ENCODE measurements at places on chromosomes 7 and 10.

DNA sequence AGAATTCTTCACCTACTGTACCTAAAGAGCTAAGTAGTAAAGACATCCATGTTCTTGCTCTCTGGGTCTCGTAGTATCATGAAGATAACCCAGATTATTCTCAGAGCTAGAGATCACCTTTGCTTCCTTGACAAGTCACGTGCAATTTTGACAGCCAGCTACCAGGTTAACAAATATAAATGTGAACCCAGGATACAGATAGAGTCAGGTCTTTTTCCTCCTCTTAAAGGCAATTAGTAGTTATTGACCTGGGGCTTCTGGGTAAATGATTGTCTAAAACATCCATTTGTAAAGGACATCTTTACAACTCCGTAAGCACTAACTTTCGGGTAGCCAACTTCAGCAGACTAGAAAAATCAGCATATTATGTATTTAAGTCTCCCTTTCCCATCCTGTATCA, 28.8 kb downstream of the LHFPL3 start:
- DNase-seq: no peak

DNA sequence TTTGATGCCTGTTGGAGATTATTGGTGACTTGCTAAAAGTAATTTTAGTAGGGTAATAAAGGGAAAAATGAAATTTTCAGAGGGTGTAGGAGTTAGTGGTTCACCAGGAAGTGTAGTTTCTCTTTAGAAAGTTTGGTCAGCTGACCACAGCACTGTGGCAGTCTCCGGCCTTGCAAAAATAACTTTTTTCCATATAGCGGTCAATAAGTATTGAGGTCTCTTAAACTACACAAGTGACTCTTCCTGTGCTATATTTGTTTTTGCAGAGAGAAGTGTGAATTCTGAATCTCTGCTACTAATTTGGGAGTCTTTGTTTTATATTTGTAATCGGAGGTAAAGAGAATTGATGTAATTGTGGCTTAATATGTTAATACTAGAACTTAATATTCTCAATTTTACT, 24.3 kb downstream of the PTPN12 start:
- DNase-seq: no peak

GRCh38 chr7:116393654-116394053, 105.9 kb upstream of the CAV2 start:
- no peak for DNase-seq

DNA sequence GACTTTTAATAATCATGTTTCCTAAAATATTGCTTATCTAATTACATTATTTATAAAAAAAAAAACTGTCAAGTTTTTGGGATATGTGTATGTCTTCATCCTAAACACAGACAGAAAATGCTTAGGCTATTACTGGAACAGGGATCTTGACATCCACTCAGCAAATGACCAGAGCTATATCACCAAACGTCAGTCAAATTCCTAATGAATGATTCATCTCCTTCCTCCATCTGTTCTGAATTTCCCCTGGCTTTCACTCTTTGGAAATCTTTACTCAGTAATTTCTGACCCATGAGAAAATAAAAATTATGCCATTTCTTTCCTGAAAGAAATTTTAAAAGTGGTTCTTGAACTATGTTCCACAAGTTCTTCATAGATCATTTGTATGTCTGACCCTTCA, 552.4 kb upstream of the KCND2 start:
- no peak for DNase-seq

DNA sequence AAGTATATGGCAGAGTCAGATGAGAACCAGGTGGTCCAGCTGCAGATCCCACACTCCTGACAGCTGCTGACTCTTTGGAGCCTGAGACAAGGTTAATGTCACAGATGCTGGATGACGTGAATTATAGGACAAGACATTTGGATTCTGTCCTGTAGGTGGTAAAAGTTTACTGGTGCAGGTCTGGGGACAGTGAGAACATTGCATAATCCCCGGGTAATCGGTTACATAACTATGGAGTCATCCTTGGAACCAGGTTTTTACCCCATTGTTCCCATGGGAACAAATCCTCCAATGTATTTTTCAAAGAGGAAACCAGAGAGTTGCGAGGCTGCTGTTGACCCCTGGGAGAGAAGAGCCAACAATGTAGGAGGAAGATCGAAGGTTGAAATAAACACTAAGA, 27.5 kb upstream of the ZCCHC24 start:
- no peak for DNase-seq

DNA sequence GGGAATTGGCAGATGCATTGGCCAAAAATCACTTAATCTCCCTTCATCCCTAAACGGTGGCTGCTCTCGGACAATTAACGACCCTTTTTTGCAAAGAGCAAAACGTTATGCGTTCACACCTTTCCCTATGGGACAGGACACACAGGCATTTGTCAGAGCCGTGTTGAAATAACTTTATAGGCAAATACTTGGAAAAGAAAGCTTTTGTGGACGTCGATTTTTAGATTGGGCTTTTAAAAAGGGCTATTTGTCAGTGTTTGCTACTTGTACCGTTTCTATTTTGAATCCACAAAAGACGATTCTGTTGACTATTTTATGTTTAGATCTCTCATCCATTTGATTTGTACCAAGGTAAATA, 245.6 kb downstream of the SLC25A13 start:
- DNase-seq: no peak

- DNase-seq: no peak
Measured at GRCh38 chr10:70939441-70940003, 51.2 kb upstream of the PCBD1 start.

- no peak for DNase-seq
Measured at GRCh38 chr7:139683137-139683921, 94.5 kb downstream of the HIPK2 start.

DNA sequence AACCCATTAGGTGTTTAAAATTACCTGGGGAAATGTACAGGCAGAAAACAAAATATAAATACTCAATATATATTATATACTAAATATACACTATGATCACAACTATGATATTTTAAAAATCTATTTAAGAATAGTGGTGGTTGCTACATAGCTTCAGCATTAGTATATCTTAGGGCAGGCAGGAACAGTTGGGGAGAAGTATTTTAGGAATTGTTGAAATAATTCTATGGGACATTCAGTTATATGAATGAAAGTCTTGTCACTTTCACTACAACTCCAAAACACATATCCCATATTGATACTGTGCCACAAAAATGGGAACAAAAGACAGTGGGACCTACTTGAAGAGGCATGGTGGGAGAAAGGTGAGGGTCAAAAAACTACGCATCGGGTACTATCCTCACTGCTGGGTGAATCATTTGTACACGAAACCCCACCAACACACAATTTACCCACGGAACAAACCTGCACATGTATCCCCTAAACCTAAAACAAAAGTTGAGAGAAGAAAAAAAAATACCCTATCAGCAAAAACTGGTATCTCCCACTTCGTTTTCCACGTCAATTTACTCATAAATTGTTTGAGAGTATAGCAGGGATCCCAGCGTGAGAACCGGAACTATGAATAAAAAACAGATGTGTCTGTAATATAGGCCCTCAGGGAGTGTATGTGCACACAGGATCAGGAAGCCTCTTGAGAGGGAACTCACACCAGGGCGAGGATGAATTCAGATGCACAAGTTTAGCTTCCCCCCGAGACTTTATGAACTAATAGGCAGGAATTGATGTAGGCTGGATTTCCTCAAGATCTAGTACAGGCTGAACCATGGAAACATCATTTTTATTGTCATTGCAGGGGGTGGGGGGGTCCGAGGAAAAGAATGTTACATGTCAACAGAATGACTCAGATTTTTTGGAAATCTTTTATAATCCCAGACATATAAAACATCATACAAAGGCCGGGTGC, 16.2 kb downstream of the SLC16A12 start:
- no peak for DNase-seq

DNA sequence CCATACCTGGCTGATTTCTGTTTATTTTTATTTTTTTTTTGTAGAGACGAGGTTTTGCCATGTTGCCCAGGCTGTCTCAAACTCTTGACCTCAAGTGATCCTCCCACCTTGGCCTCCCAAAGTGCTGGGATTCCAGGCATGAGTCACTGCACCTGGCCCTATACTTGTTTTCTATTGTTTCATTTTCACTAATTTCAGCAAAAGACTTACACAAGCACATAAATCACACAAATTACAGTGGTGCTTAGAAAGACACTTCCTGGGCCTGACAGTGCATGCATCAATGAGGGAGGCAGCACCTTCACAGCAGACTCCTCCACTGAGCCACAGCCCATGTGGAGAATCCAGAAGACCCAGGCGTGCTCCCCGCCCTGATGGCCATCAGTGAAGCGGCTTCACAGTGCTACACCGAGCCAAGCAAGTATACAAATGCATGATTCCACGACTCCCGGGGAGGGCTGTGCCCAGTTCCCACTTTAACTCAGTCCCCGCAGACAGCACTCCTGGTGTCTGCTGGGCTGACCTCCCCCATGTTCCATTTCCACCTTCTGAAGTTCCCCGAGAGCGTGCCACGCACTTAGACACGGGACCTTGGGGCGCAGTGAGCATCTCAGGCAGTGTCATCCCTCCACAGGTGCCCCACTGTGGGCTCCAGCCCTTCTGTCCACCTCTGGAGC, 20.6 kb downstream of the PITRM1 start:
- DNase-seq: no peak

- DNase-seq: no peak
Measured at GRCh38 chr10:20334559-20334958, 518.3 kb downstream of the PLXDC2 start.

GRCh38 chr10:5518143-5518542, 6.6 kb upstream of the CALML3 start:
- no peak for DNase-seq
